ENCODE measurements at places on chromosomes 7 and 10. TPM values are rescaled to one million over a fixed set of nuclear protein-coding genes. Genes with fewer than 3 reads are reported as not detected.

GRCh38 chr7:15557686-15558085 lies 4.1 kb downstream of the AGMO start:
- H3K4me3 ChIP-seq: no peak overlapping the region
- DNase-seq: no peak
- no peaks in the 10 kb centered on the region for H3K36me3 ChIP-seq
- no peaks in the 10 kb centered on the region for H3K4me1 ChIP-seq
- no peak overlapping the region for H3K27ac ChIP-seq

- H3K4me3 ChIP-seq: peak within 1 kb of the TSS; percentile 62
- peaks cover 49% of the 10 kb centered on the region for H3K4me1 ChIP-seq
- peak within 1 kb of the TSS; percentile 96 for H3K27ac ChIP-seq
- no peaks in the 10 kb centered on the region for H3K36me3 ChIP-seq
Observed at GRCh38 chr10:110918643-110919348, at the start of gene BBIP1. TSS of gene BBIP1 (minus strand) at chr10:110919180. CDS start at chr10:110918157, 1,023 bp downstream.

GRCh38 chr10:110363572-110364411 lies 59.1 kb upstream of the SMNDC1 start:
- no peak for DNase-seq
- H3K27ac ChIP-seq: no peak overlapping the region
- no peak overlapping the region for H3K4me3 ChIP-seq
- H3K36me3 ChIP-seq: no peaks in the 10 kb centered on the region
- H3K4me1 ChIP-seq: peaks cover 7% of the 10 kb centered on the region

- H3K4me3 ChIP-seq: no peak overlapping the region
- H3K27ac ChIP-seq: no peak overlapping the region
- H3K4me1 ChIP-seq: no peaks in the 10 kb centered on the region
- H3K27me3 ChIP-seq: peaks cover 4% of the 10 kb centered on the region
Observed at GRCh38 chr7:99860281-99861127, 16.3 kb downstream of the OR2AE1 start.

GRCh38 chr10:37053476-37053875 lies 71.9 kb upstream of the ANKRD30A start:
- no peaks in the 10 kb centered on the region for H3K36me3 ChIP-seq
- no peak overlapping the region for H3K27ac ChIP-seq
- H3K4me3 ChIP-seq: no peak overlapping the region

GRCh38 chr7:98281757-98282606 lies 496 bp downstream of the BRI3 start:
- DNase-seq: peak; percentile 95
- H3K4me1 ChIP-seq: peaks cover 43% of the 10 kb centered on the region
- H3K27me3 ChIP-seq: no peaks in the 10 kb centered on the region
- peak overlapping the region; percentile 94 for H3K4me3 ChIP-seq
- no peaks in the 10 kb centered on the region for H3K36me3 ChIP-seq

- no peak for DNase-seq
- no peaks in the 10 kb centered on the region for H3K27me3 ChIP-seq
- peaks cover 16% of the 10 kb centered on the region for H3K4me1 ChIP-seq
- H3K4me3 ChIP-seq: no peak overlapping the region
- no peak overlapping the region for H3K27ac ChIP-seq
Observed at GRCh38 chr10:122475591-122476332, 14.4 kb downstream of the HTRA1 start.

The TAS2R41 gene
- not detected for polyA plus RNA-seq

The FOXP2 gene
- 1.4 TPM for polyA plus RNA-seq

The SRI gene
- 66.1 TPM for polyA plus RNA-seq

The FBXL13 gene
- polyA plus RNA-seq: 0.09 TPM

The ZNF394 gene
- 25.8 TPM for polyA plus RNA-seq

Measured in spleen (tissue), 13 donors.